Common myeloid progenitor, CD34-positive (primary cell): ENCODE measurements at places on chromosomes 13 and 19.

- H3K4me3 ChIP-seq: peak overlapping the region; percentile 64
- H3K27me3 ChIP-seq: no peaks in the 10 kb centered on the region
- peak overlapping the region; percentile 89 for H3K27ac ChIP-seq
- H3K36me3 ChIP-seq: no peaks in the 10 kb centered on the region
Measured at GRCh38 chr19:49117677-49118564, 1.0 kb downstream of the C19orf73 start.

- no peaks in the 10 kb centered on the region for H3K27me3 ChIP-seq
- no peak overlapping the region for H3K27ac ChIP-seq
- no peaks in the 10 kb centered on the region for H3K4me1 ChIP-seq
- no peak overlapping the region for H3K4me3 ChIP-seq
- no peak for DNase-seq
Measured at GRCh38 chr13:32676242-32676641, 90.0 kb downstream of the PDS5B start.

DNA sequence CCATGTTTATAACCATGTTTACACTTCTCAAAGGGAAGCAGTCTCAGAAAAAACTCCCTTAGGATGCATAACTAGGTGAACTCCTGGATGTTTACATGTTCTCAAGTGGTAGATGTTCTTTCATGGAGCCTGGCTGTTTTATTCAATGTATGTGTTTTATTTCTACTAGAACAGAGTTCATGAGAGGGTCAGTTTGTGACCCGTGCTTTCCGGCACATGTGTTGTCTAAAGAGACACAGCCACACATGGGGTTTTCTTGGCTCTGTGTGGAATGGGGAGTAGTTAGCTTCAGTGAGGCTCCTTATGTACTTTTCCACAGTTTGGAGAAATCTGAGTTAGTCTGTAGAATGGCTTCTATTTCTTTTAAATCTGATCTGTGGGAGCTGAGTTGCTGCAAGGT is 60.9 kb downstream of the ATP8A2 start:
- no peak overlapping the region for H3K4me3 ChIP-seq
- H3K36me3 ChIP-seq: no peaks in the 10 kb centered on the region
- no peak overlapping the region for H3K27ac ChIP-seq
- no peaks in the 10 kb centered on the region for H3K4me1 ChIP-seq

DNA sequence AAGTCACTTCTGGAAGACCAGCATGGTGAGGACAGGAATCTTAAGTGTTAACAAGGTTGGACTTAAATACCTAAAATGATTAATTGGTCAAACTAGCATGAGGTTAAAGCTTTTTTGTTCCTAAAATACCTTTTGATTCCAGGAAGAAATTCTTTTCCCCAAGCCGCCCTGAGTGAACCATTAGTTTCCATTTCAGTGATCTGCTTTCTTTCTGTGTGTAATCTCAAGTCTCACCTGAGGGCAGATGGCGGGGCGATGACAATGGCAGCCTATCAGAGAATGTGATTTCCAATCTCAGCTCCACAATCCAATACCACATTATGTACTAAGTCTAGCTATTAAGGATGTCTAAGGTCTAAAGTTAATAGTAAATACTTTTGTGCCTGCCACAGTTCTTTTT is 390.9 kb upstream of the SGCG start:
- H3K36me3 ChIP-seq: no peaks in the 10 kb centered on the region
- no peaks in the 10 kb centered on the region for H3K4me1 ChIP-seq
- H3K27ac ChIP-seq: no peak overlapping the region
- DNase-seq: no peak
- no peaks in the 10 kb centered on the region for H3K27me3 ChIP-seq
- H3K4me3 ChIP-seq: no peak overlapping the region

GRCh38 chr19:13002166-13002898 is 7.1 kb downstream of the NFIX start:
- H3K36me3 ChIP-seq: peaks cover 8% of the 10 kb centered on the region
- no peaks in the 10 kb centered on the region for H3K27me3 ChIP-seq
- no peak overlapping the region for H3K27ac ChIP-seq
- no peak overlapping the region for H3K4me3 ChIP-seq
- no peak for DNase-seq

- no peaks in the 10 kb centered on the region for H3K36me3 ChIP-seq
- H3K4me1 ChIP-seq: peaks cover 13% of the 10 kb centered on the region
- H3K4me3 ChIP-seq: no peak overlapping the region
Measured at GRCh38 chr19:6556480-6557195, 25.8 kb downstream of the TNFSF9 start.

DNA sequence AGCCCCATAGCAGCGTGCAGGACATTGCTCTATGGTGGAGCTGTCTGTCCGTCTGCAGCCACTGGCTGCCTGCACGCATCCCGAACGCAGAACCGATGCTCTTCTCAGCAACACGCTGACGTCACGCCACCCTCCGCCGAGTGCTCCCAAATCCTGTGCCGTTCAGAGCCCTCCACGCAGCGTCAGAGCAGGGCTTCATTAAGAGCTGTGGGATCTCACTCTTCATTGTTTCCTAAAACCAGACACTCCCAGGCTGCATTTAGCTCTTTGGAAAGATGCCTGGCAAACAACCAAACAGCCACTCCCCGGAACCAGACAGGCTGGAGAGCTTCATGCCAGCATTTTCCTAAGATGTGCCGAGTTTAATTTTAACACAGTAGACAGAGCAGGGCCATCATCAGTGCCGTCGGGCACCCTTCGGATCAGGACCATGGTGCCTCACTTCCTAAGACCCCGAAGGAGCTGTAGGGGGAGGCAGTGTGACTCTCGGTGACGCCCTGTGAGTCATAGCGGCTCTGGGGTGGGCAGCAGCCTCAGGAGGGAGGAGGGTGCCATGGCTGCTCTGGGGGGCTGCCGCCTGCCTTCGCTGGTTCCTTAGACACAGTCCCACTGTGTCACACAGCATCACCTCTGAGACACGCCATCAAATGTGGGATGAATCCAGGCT is 131.5 kb upstream of the MCF2L start:
- H3K27ac ChIP-seq: no peak overlapping the region
- peaks cover 65% of the 10 kb centered on the region for H3K36me3 ChIP-seq
- no peak for DNase-seq
- H3K27me3 ChIP-seq: no peaks in the 10 kb centered on the region
- no peak overlapping the region for H3K4me3 ChIP-seq

DNA sequence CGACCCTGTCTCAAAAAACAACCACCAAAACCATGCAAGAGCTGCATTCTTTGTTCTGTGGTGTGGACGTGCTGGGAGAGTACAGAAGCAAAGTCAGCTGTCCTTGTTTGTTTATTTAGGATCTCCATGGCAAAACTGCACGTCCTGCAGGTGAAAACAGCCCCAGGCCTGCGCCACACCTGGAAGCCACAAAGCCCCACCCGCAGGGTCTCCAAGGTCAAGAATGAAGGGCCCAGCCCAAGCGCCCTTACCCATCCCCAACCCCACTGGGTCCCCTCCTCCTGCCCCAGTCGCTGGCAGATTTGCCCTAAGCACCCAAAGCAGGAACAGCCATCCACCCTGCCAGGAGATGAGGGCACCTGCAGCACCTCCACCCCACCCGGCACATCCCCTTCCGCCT is 10.5 kb downstream of the MBD3 start:
- DNase-seq: no peak
- no peaks in the 10 kb centered on the region for H3K4me1 ChIP-seq
- H3K36me3 ChIP-seq: peaks cover 5% of the 10 kb centered on the region

- H3K27ac ChIP-seq: no peak overlapping the region
- no peak overlapping the region for H3K4me3 ChIP-seq
- no peaks in the 10 kb centered on the region for H3K36me3 ChIP-seq
Measured at GRCh38 chr19:48627865-48628314, 8.6 kb downstream of the SPHK2 start.

DNA sequence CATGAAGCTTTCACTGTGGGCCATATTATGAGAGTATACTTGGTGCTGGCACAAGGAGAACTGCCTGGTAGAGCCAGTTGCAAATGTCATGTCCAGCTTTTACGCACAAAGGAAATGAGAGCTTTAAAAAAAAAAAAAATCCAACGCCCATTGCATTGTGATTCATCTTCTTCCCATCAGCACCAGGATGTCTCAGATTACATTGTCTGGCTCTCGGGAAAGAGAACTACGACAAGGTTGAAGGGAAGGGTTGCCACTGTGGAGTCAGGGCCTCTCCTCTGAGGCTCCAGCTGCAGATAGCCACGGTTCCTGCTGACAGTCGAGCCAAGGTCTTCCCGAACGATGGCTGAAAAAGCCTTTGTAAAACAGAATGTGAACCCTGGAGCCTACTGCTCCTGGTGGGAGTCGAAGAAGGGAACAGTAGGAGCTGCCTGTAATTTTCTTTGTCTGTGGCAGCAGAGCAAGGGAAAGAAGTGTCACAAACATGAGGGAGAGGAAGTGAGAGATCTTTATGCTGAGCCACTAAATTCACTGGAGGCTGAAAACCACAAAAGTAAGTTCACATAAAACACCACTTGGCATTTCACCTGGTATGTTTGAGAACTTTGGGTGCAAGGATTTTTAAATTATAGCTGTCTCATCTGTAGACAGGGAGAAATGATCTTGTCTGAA is 704.7 kb downstream of the DIAPH3 start:
- H3K27me3 ChIP-seq: no peaks in the 10 kb centered on the region
- no peak overlapping the region for H3K4me3 ChIP-seq
- no peak for DNase-seq
- H3K36me3 ChIP-seq: no peaks in the 10 kb centered on the region

- peaks cover 7% of the 10 kb centered on the region for H3K4me1 ChIP-seq
- DNase-seq: no peak
- H3K36me3 ChIP-seq: no peaks in the 10 kb centered on the region
- no peak overlapping the region for H3K4me3 ChIP-seq
Measured at GRCh38 chr19:12843999-12844732, 5.9 kb downstream of the MAST1 start.

DNA sequence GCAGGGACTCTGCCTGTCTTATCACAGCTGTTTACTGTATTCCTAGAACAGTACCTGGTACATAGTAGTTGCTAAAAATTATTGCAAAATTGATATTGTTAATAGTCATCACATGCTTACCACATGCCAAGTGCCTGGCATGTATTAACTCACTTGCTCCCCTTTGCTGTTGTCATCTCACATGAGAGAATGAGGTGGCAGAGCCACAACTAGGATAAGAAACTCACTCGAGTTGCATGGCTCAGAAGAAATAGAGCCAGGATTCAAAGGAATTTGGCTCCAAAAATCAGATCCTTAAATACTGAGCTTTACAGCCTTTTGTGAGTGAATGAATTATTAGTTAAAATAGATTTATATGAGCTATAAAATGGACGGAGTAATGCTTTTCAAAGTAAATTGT is 42.6 kb downstream of the B3GLCT start:
- no peak for DNase-seq
- H3K27me3 ChIP-seq: no peaks in the 10 kb centered on the region
- H3K36me3 ChIP-seq: no peaks in the 10 kb centered on the region
- H3K4me1 ChIP-seq: no peaks in the 10 kb centered on the region
- H3K4me3 ChIP-seq: no peak overlapping the region

- H3K4me1 ChIP-seq: no peaks in the 10 kb centered on the region
- H3K36me3 ChIP-seq: no peaks in the 10 kb centered on the region
- DNase-seq: no peak
- H3K27me3 ChIP-seq: no peaks in the 10 kb centered on the region
- H3K4me3 ChIP-seq: no peak overlapping the region
Measured at GRCh38 chr13:84265257-84265764, 383.0 kb upstream of the SLITRK1 start.

DNA sequence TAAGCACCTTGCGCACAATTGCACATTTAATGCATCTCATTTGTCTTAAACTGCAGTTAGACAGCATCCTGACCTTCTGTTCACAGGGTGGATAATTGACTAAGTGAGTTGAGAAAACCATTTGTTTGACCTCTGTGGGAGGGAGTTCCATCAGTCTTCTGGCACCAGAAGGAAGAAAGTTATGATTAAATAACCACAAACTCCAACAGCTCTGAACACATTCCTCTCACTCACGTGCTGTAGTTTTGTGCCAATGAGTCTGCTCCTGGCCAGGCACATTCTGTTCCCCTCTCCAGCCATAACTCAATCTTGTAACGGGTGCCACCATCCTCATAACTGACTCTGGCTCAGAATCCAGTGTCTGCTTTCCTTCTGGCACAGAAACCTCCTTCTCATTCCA is 817.2 kb downstream of the SLITRK1 start:
- H3K27me3 ChIP-seq: no peaks in the 10 kb centered on the region
- DNase-seq: no peak
- H3K36me3 ChIP-seq: no peaks in the 10 kb centered on the region
- no peaks in the 10 kb centered on the region for H3K4me1 ChIP-seq
- H3K4me3 ChIP-seq: no peak overlapping the region

- no peaks in the 10 kb centered on the region for H3K27me3 ChIP-seq
- peak; percentile 38 for DNase-seq
- H3K27ac ChIP-seq: peak overlapping the region; percentile 59
- peaks cover 19% of the 10 kb centered on the region for H3K36me3 ChIP-seq
- peaks cover 6% of the 10 kb centered on the region for H3K4me1 ChIP-seq
Measured at GRCh38 chr19:44050740-44051649, 841 bp upstream of the ZNF223 start.

- H3K27me3 ChIP-seq: no peaks in the 10 kb centered on the region
- peaks cover 19% of the 10 kb centered on the region for H3K4me1 ChIP-seq
- H3K36me3 ChIP-seq: peaks cover 7% of the 10 kb centered on the region
- peak overlapping the region; percentile 54 for H3K27ac ChIP-seq
- no peak overlapping the region for H3K4me3 ChIP-seq
Measured at GRCh38 chr13:32423592-32423991, 4.3 kb downstream of the N4BP2L1 start.

- H3K27me3 ChIP-seq: no peaks in the 10 kb centered on the region
- no peak overlapping the region for H3K4me3 ChIP-seq
- DNase-seq: no peak
- H3K4me1 ChIP-seq: no peaks in the 10 kb centered on the region
Measured at GRCh38 chr13:77749344-77749880, 51.9 kb downstream of the SLAIN1 start.

GRCh38 chr13:50080203-50080910 is 65.1 kb downstream of the KCNRG start:
- H3K4me3 ChIP-seq: peak overlapping the region; percentile 85
- no peaks in the 10 kb centered on the region for H3K27me3 ChIP-seq
- H3K27ac ChIP-seq: peak overlapping the region; percentile 92
- H3K36me3 ChIP-seq: no peaks in the 10 kb centered on the region
- H3K4me1 ChIP-seq: peaks cover 45% of the 10 kb centered on the region

DNA sequence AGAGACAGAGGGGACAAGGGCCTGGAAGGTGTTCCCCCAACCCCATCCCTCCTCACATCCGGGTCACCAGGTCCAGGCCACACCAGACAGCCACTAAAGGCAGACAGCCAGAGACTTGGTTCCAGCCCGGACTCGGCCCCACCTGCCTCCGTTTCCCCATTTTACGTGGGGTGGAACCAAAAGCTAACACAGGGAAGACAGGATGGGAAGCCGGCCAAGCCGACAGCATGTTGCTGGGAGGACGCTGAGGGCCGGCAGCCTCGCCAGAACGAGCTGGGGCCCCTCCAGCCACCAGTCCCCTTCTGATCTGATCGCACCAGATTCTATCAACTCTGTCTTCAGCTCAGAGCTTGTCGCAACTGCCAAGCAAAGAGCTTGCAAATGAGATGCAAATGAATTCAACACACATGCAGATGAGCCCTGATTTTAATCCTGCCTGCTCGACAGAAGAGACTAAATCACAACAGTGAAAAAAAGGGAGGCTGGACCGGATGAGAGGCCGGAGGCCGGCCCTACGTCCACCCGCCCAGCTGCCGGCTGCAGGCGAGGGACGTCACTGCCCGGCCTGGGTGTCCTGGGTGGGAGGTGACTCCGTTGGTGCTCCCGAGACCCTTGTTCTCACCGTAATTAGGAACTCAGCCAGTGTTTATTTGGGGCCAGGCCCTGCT is 17.5 kb upstream of the SHC2 start:
- H3K27ac ChIP-seq: no peak overlapping the region
- H3K36me3 ChIP-seq: no peaks in the 10 kb centered on the region
- H3K4me1 ChIP-seq: no peaks in the 10 kb centered on the region
- H3K4me3 ChIP-seq: no peak overlapping the region
- DNase-seq: no peak
